ENCODE measurements at places on chromosomes 2 and 18.

- no peak for DNase-seq
These were observed 214.7 kb upstream of the LYPD1 start for GRCh38 chr2:132884705-132885104.

- no peak for DNase-seq
These were observed 405 bp downstream of the PPP3R1 start for GRCh38 chr2:68251855-68252399.

DNA sequence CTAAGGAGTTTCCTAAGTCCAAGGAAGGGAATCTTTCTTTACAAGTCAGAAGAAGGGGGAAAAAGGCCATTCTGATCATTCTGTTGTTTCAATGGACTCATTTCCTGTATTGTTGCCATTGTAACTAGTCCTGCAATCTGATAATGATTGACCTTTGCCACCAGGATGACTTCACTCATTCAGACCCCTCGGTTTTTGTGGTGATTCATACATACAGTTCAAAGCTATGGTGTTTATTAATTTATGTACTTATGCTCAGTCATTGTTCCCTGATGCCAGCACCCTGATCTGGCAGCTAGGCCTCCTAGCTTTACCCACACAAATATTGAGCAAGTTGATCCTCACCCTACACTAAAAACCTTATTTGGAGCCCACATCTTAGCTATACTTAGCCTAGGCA, 57.6 kb upstream of the ZNF519 start:
- no peak for DNase-seq

- DNase-seq = no peak
These were observed 33.4 kb upstream of the VPS54 start for GRCh38 chr2:64052463-64053241.

DNA sequence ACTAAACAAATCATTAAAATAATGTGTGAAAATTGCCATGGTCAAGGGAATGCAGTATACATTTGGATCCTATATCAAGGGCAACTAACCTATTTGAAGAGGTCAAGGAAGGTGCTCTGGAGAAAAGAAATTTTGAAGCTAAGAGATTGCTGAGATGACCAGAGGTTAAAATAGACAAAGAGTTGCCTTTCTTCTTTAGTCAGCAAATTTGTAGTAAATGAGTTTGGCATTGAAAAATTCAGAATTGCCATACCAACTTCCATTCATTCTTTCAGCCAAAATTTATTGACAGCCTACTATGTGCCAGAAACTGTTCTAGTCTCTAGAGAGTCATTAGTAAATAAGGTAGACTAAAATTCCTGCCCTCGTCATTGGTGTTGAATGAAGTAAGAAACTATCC, 396.2 kb downstream of the BCL11A start:
- DNase-seq = no peak

DNA sequence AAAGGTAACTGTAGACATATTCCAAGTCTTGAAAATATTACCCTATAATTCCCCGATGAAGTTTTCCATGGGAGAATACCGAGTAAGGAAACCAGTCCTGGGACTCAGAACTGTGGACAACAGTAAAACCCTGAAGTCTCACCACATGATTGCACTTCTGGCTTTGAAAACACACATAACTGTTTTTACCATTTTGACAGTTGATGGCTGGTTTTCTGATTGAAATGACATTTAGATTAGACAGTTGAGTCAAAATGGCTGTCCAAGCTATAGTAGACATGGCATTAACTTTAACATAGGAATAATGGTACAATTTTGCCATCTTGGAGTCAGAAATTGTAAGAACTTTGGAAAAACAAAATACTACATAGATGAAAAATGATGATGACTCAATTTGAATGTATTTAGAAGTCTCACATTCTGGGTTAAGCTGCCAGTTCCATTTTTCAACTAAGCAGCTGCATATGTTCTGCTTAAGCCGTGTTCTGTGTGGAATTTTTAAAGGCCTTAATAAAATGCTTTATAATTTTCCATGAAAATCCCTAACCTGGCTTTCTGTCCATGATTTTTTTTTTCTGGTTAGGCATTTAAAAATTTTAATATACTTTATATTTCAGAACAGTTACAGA, 38.3 kb upstream of the WIPF1 start:
- DNase-seq = no peak

GRCh38 chr2:53884883-53885282, 25.1 kb upstream of the GPR75 start:
- DNase-seq = no peak

GRCh38 chr2:219465659-219466561, 31.3 kb downstream of the SPEG start:
- DNase-seq = no peak

DNA sequence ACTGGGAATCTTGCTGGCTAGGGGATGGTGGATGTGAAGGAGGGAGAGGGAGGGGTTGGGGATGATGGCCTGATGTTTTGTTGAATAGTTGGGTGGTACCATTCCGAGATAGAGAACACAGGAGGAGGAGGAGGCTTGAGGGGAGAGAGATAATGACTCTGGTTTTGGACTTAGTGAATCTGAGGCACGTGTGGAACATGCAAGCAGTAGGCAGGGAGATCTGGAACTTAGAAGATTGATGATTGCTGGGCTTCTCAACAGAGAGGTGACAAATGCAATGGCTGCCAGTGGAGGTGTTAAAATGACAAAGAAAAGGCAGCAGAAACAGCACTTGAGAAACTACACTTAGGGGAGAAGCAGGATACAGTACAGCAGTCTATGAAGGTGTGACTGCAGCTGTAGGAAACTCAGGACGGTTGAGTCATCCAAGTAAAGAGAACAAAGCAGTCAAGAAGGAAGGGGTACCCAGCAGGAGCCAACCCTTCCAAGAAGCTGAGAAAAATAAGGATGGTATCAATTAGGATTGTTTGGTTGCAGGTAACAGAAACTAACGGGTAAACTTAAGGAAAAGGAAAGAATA, 221.4 kb upstream of the FBXO11 start:
- no peak for DNase-seq

GRCh38 chr2:98556344-98557033, 51.8 kb downstream of the COA5 start:
- DNase-seq = no peak

DNA sequence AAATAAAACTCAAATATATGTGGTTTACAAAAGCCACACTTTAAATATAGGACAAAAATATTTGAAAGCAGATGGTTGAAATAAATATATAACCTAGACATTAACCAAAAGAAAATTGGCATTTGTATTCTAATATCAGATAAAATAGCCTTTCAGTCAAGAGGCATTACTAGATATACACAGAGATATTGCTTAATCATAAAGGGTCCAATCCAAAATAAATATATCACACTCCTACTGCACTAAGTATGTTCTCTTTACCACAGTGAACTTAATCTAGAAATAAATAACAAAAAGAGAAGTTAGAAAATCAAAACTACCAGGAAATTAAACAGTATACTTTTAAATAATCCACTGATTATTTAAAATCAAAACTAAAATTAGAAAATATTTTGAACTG, 34.2 kb upstream of the KCNJ3 start:
- DNase-seq = no peak

GRCh38 chr18:39693359-39693758, 2127.8 kb upstream of the CELF4 start:
- DNase-seq = no peak

DNA sequence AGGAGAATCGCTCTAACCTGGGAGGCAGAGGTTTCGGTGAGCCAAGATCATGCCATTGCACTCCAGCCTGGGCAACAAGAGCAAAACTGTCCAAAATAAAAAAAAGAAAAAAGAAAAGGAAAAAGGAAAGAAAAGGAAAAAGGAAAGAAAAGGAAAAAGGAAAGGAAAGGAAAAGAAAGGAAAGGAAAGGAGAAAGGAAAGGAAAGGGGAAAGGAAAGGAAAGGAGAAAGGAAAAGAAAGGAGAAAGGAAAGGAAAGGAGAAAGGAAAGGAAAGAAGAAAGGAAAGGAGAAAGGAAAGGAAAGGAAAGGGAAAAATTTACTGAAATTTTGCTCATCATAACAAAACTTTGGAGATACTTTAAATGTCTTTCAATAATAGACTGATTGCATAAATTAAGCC, 391.3 kb upstream of the GYPC start:
- DNase-seq = no peak

GRCh38 chr2:205650450-205650849, 31.9 kb upstream of the NRP2 start:
- DNase-seq = peak; percentile 25

GRCh38 chr2:163493359-163494298, 242.2 kb downstream of the FIGN start:
- DNase-seq = no peak

GRCh38 chr18:48820483-48821250, 130.1 kb downstream of the SMAD7 start:
- no peak for DNase-seq

DNA sequence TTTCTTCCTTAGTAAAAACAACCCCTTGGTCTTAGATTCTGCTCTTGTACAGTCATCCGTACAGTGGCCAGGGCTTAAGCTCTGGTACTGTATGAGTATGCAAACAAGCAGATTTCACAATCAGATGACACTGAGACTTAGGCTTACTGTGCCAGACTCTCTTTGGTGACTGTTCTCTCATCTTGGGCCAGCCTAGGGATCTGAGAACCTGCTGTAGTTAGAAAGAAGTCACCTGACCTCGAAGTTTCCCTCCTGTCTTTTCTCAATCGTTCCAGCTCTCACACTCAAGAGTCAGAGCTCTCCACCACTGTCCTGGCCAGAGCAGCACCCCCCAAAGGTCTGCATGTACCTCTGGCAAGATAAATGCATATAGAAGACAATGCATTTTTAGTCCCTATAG, 63.2 kb downstream of the ZEB2 start:
- no peak for DNase-seq

- DNase-seq = no peak
These were observed 16.7 kb upstream of the PID1 start for GRCh38 chr2:229287823-229288222.

DNA sequence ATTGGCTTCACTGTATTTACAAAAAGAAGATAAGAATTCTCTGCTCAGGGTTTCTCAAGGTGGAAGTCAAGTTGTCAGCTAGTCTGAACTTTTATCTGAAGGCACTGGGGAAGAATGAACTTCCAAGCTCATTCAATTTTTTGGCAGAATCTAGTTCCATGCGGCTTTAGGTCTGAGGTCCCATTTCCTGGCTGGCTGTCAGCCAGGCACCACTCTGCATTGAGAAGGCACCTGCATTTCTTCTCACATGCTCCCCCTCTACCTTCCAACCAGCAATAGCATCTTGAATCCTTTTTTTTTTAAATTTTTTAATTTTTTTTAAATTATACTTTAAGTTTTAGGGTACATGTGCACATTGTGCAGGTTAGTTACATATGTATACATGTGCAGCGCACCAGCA, 46.2 kb upstream of the RPE start:
- no peak for DNase-seq

DNA sequence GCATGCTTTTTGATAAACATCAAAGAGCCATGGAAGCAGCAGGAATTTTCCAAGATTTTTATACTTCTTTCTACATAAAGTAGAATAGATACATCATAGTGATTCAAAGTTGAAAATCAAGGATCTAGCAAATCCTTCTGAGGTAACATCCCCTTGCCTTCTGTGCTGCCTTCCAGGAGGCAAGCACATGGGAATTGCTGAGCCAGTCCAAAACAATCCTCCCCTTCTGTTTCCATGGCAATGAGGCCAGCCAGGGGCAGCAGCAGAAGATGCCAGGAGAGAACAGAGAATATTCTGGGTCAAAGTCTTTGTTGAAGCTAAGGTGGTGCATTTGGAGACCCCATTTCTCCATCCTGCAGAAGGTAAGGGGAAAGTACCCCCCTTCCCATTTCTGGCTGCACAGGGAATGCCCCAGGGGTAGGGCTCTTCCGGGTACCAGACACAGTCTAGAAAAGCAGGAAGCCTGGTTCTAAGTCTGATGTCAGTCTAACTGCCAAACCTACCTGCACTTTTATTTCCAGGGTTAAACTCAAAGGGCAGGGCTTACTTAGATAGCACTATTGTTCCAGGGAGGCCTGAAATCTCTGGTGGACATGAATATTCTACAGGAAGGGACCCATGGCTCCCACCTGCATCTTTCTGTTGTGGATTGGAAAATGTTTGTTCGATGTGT, 22.1 kb downstream of the CENPA start:
- DNase-seq = no peak

- DNase-seq = no peak
These were observed 21.9 kb downstream of the PELI1 start for GRCh38 chr2:64122358-64122757.

- no peak for DNase-seq
These were observed 60.2 kb downstream of the RALBP1 start for GRCh38 chr18:9535430-9535991.

GRCh38 chr18:34871435-34871834, 161.3 kb downstream of the DTNA start:
- DNase-seq = no peak

DNA sequence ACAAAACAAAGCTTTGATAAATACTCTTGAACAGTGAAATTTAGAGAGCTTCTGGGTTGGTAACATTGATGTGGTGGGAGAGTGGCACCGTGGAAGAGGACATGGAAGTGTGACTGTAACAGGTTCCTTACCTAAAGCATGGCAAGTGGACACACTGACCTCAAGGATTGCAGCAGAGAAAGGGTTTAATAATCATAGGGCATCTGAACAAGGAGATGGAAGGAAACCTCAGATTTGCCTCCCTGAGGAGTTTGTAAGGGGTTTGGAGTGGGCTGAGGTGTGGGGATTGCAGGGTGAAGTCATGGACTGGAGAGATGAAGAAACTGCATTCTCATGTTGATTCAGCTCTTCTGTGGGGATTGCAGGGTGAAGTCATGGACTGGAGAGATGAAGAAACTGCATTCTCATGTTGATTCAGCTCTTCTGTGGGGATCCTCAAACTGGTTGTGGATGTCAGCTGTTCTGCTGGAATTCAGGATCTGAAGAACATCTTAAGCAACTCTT, 83.8 kb upstream of the TLK1 start:
- no peak for DNase-seq

GRCh38 chr2:132813422-132813821, 143.4 kb upstream of the LYPD1 start:
- no peak for DNase-seq

DNA sequence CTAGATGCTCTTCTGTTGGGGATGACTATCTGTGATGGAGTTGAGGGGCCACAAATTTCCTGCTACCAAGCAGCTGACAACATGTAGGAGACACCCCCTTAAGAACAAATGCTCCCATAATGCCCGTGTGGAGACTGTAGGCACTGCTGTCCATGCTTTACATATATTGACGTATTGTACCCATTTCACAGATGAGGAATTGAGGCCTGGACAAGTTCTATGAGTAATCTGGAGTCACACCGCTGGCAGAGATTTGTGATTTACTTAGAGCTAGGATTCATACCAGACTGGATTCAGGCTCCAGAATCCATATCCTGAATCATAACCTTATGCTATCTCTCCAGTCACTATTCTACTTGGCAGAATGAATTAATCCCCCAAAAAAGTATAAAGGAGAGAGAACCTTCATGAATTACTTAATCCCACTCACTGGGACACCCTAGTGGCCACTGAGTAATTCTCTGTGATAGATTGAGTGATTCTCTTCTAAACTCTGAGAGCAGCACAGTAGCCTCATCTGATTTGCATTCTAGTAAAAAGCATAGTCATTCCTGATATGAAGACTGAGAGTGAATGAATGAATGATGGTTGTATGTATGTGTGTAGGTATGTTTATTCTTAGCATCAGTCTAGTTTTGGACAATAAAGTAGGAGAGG, 460.7 kb upstream of the MEIS1 start:
- no peak for DNase-seq
